Stimulated activated CD4-positive, alpha-beta T cell treated with anti-CD3 and anti-CD28 coated beads, Interleukin-12 subunit alpha, Interleukin-12 subunit beta, amount 100 ng/mL, for 4 hours (primary cell): ENCODE measurements at places on chromosomes 13 and 19.
A peak's percentile ranks its signal among the peaks of the same experiment; 100 is the strongest.

DNA sequence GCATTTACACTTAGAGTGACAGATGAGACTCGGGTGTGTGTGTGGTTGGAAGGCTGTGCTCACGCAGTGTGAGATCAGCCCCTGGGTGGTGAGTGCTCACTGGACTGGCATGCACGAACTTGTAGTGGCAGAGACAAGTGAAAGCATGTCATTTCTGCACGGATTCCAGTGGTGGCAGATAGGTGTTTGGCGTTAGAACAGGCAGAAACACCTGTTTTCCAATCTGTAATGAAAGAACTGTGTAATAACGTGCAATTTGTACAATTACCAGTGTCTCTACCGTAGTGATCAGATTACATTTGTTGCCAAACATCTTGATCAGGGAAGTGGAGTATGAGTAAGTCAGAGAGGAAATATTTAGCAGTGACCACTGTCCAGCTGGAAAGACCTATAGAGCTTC lies 8.2 kb downstream of the LAMP1 start:
- no peak for DNase-seq

DNA sequence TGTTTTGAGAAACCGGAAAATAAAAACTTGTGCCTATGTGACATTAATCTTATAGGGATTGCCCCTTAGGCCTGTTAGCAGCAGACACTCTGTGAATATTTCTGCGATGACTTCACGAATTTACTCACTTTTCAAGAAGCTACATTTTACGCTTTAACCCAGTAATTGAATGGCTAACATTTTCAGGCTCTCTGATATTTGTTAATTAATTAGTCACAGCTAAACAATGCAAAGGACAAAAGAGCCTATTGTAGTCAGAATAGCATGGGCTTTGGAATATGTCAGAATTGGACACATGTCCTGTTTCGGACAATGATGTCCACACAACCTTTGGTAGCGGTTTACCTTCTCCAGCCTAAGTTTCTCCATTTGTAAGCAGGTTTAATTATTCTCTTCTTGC lies 506.6 kb downstream of the EFNB2 start:
- DNase-seq, result no peak

DNA sequence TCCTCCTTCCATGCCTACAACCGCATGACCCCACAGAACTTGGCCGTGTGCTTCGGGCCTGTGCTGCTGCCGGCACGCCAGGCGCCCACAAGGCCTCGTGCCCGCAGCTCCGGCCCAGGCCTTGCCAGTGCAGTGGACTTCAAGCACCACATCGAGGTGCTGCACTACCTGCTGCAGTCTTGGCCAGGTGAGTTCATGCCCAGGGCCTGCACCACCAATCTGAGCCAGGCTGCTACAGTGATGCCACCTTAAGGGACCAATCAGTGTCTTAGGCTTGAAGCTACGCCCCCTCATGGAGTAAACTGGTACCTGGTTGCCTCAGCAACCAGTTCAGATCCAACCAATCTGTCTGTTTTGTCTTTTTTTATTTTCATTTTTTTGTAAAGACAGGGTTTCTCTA lies 5.2 kb downstream of the SYDE1 start:
- DNase-seq, result no peak

GRCh38 chr13:32824061-32824460 lies 192.2 kb upstream of the KL start:
- no peak for DNase-seq

DNA sequence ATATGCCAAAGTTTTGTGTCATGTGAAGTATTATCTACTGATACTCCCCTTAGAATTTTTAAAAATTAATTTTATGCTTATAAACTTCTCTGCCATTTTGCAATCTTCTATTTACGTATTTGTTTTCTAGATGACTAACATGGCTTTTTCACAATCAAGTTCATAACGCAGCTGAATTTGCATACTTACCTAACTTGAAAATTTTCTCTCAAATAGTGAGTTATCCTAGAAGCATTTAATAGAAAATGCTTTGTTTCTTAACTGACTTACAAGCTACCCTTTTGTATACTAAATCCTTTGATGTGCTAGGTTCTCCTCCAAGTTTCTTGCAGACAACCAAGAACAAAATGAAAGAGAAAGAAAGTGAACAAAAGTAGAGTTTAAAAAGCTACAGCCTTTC lies 683.5 kb downstream of the LIG4 start:
- no peak for DNase-seq

DNA sequence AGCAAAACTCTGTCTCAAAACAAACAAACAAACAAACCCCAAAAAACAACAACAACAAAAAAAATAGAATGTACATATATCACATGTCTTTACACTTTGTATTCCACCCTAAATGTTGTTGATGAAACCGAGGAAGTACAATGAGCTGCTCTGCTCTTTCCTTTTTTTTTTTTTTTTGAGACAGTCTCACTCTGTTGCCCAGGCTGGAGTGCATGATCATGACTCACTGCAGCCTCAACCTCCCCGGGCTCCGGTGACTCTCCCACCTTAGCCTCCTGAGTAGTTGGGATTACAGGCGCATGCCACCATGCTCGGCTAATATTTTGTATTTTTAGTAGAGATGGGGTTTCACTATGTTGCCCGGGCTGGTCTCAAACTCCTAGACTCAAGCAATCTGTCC lies 30.6 kb upstream of the LRP3 start:
- no peak for DNase-seq

DNA sequence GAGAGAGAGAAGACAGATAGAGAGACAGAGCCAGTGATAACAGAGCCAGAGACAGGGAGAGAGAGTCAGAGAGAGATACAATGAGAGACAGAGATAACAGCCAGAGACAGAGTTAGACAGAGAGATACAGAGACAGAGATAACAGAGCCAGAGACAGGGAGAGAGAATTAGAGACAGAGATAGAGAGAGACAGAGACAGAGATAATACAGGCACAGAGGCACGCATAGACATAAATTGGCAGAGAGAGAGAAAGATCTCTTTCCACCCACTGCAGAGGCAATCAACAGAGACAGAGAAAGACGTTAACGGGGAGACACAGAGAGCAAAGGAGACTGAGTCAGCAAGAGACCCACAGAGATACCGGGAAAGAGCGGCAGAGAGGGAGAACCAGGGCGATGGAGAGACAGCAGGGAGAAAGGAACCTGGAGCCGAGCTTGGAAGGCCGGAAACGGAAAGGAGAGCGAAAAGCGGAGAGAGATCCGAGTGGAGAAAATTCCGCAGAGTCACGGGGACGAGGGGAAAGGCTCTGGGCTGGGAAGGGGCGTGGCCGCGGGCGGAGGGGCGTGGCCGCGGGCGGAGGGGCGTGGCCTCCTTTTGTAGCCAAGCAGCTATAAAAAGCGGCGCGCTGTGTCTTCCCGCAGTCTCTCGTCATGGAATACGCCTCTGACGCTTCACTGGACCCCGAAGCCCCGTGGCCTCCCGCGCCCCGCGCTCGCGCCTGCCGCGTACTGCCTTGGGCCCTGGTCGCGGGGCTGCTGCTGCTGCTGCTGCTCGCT lies at the start of gene TNFSF9:
TNFSF9 (plus strand) TSS at position 641 of the 777 bp plus-strand sequence; CDS start at position 652, 11 bp downstream.
- peak; percentile 84 for DNase-seq

DNA sequence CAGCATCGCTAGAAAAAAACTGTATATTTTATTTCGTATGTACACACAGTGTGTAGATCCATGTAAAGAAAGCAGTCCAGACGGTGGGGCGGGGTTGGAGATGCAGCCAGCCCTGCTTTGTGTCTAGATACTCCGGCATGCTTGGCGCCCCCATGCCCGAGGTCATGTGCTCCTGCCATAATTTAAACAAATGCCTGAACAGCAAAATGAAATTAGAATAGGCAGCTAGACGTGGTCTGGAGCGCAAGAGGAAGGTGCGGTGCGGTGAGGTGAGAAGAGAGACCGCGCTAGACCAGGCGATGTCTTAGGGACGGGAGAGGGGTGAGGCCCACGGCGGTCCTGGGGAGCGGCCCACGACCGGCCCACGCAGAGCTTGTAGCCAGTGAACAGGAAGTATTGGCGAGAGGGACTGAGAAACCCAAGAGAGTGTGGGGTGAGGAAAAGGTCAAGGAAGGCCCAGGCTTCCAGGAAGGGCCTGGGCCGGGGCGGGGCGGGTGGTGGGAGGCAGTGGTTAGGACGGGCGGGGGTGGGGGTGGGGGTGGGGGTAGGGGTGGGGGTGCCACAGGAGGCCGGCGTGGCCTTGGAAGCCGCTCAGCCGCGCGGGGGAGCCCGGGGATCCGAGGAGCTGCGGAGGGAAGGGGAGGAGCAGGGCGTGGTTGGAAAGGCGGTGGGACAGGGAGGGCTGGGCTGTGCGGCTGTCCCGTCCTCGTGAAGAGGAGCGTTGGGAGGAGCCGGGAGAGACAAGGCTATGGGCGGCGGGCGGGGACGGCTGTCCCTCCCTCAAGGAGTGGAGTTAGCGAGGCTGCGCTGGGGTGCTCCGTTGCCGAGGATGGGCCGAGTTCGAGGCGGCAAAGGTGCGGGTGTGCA lies 254.7 kb upstream of the SGCG start:
- DNase-seq, result no peak

- no peak for DNase-seq
Measured at GRCh38 chr19:19186742-19187141, 5.2 kb downstream of the BORCS8 start.

DNA sequence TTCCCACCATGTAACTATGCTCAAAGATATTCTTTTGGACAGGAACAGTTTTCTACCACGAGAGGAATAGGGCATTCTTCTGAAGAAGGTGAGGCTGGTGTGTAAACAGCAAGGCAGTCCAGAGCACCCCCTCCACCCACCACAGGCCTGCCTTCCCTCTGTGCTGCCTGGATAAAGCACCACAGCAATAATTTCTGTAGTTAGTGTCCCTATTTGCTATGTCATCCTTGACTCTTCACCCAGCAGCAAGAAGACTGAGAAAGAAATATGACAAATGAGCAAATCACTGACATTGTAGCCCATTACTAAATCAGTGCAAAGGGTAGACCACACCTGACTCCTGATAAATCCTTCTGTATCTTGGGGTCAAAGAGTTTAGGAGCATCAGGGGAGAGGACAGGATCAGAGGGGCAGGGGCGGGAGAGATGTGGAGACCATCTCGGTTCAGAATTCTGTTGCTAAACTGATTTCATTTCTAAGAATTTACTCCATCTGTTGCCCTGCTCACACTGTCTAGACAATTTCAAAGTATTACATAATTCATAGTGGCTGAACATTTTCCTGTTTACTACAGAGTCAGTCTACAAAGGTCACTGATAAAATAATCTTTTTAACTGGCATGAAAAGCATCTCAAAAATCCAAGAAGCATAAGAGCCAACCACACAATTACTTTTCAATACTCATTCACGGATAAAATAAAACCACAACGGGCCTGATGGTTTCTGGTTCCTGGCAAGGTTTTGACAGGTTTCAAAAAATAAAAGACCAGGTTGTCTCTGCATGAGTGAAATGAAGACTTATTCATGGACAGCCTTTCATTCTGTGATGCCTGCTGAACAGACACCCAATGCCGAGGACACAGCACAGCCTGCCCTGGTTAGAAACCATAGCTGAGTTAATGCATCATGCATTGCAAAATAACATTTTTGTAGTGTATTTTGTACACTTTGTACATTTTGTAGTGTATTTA lies 88.4 kb upstream of the IRS2 start:
- DNase-seq, result no peak

DNA sequence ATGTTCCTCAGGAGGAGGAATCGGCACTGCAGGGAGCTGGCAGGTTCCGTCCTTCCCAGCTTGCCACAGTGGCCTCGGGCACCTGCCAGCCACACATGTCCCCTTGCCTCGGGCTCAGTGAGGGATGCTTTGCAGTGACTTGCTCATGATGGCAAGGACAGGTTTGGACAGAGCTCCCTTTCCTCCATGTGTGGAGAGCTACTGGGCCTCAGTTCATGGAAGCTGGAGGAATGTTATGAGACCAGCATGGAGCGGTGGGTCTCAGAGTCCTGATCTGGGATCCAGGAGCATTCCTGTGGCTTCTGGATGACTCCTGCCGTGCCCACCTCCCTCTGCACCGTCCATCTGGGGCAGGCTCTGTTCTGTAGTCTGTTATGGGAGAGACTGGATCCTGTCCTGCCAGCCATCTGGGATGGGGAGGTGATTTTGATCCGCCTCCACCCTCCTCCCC lies 59.2 kb downstream of the SIPA1L3 start:
- DNase-seq, result no peak

DNA sequence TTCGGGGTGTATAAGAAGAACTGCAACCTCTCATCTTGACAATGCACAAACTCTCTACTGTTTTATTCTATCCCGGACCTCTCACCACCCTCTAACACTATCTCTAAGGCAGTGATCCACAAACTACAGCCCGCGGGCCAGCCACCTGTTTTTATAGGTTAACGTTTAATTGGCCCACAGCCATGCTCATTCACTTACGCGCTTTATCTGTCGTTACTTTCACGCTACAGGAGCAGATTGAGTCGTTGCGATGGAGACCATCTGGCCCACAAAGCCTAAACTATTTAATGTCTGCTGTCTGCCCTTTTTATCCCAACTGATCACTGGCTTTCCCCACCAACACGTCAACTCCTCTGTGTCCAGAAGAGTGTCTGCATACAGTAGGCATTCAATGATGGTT lies 158.9 kb downstream of the CACNA1A start:
- no peak for DNase-seq

DNA sequence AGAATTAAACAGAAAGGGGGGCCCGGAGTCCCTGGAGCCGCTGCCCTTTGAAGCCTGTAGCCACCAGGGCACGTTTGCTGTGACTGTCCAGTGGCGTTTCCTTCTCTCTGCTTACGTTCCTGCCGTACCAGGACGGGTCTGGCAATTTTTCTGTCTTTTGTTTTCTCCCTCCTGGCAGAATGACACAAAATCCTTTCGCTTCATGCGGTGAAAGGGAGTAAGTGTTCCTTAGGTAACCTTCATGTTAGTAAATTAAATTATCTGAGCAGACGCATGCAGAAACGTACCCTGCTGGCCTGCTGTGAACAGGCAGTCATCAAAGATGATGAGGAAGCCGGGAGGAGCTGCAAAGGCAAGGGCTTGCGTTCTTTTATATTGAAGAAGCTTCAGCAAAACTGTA lies 299.3 kb upstream of the ARGLU1 start:
- DNase-seq, result no peak

DNA sequence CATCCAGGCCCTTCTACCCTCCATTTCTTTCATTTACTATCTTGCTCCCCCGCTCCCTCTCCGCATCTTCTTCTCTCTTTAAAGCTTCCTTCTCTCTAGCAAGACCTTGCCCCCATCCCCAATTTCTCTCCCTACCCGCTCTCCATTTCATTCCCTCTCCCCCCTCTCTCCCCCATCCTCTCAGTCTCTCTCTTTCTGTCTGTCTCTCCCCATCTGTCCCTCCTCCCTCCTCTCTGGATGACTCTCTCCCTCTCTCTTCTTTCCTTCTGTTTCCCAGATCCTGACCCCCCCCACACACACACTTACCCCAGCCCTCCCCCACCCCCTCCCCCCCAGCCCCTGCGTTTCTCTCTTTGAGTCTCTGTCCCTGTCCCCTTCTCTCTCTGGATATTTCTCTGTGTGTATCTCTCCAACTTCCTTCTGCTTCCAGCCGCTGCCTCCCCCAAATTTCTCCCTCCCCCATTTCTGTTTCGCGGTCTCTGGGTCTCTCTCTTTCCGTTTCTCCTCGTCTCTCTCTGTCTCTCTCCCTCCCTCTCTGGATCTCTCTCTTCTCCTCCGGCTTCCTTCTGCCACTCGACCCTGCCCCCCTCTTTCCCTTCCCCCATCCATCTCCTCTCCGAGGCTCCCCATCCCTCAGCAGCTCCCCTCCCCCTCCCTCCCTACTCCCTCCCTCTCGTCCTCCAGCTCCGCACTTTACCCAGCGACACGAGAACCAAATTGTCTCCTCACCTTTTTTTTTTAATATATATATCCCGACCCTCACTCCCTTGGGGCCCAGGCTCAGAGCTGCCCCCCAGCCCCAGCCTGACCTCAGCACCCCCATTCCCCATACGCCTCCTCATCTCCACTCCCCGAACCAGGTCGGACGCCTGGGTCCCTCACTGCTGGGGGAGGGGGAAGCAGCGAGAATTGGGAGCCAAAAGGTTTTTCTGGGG lies 3.6 kb upstream of the CACNG8 start:
- DNase-seq, result no peak

- DNase-seq, result no peak
Measured at GRCh38 chr19:11373166-11373884, 1.1 kb upstream of the SWSAP1 start.
